Ureter (tissue), 1 donor: ENCODE measurements at places on chromosomes 11 and 22. TPM values are rescaled to one million over a fixed set of nuclear protein-coding genes. Genes with fewer than 3 reads are reported as not detected.

DNA sequence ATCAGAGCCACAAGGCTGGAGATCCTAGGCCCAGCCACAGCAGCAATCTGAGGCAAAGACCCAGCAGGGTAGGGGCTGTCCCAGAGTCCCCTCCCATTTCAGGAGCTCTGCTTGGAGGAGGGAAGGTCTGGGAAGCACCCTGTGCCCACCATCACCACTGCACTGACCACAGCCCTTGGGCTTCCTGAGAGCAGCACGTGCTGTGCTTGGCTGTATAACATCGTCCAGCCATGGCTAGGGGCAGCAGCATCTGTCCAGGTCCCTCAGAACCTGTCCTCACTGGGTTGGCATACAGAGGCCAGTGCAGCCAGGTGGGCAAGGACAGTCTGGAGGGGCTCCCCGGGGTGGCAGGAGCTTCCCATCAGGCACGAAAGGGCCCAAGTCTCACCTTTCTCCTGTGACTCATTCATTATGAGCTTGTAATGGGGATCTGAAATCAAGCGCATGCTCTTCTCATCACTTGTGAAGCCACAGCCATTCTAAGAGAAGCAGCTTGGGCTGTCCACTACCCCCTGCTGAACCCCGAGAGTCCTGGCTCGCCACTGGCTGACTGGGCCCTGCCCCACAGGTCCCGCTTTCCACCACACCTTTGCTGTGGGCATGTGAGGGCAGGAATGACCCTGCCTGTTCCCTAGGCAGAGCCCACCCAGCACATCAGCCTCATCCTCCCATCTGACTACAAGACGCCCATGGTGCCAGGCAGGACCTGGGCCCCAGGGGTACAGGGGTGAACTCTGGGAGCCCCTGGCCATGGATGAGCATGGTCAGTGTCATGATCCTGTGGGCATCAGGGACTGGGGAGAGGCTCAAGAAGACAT, 83.3 kb downstream of the MED15 start:
- no peak for DNase-seq

- no peak for DNase-seq
These were observed 109.8 kb upstream of the FGF3 start for GRCh38 chr11:69928975-69929374.

DNA sequence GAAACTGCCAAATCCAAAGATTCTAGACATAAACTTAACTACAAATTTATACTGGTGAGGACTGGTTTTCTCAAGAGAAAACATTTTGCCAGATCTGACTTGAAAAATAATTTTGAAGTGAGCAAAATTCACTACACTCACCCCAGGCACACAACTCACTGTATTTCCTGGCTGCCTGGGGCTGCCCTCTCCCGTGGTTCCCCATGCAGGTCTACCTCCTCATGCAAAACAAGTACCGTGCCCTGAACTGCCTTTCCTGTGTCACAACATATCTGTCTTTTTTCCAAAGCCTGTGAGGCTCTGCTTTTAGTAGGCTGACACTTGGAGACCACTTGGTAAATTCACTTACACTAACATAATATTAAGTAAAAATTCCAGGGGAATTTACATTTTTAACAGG, 76.4 kb downstream of the LIF start:
- DNase-seq: no peak

- no peak for DNase-seq
These were observed 3.6 kb downstream of the CRKL start for GRCh38 chr22:20920881-20921203.

DNA sequence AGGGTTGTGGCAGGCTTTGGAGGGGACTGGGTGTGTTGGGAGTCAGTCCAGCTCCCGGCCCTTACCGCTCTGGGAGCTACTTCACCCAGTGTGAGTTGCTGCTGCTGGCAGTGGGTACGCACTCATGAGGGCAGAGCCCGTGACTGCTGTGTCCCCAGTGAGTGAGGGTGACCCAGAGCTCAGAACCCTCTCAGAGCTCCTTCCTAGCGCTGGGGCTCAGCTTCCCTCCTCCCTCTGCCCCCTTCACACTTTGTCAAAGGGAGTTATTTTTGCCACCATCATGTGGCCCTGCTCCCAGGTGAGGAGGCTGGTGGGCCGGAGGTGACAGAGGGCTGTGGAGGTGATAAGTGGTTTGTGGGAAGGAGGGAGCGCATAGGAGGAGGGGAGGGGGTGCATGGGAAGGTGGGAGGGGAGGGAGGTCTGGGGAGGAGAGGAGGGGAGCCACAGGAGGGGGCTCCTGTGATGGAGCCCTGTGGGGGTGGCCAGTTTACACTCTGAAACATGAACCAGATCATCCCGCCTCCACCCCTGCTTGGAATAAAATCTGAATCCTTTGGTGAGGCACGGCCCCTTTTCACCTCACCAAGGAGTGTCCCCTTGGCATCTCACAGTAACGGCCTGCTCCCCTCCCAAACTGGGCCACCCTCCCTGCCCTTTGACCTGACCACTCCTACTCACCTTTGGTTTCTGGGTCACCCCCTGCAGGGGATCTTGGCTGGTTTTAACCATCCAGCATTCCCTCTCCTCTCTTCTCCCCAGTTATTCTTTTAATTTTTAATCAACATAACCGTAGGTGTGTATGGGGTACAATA, 9.9 kb downstream of the NDUFV1 start:
- DNase-seq: no peak

GRCh38 chr11:132632641-132633124, 899.6 kb downstream of the OPCML start:
- peak; percentile 55 for DNase-seq

DNA sequence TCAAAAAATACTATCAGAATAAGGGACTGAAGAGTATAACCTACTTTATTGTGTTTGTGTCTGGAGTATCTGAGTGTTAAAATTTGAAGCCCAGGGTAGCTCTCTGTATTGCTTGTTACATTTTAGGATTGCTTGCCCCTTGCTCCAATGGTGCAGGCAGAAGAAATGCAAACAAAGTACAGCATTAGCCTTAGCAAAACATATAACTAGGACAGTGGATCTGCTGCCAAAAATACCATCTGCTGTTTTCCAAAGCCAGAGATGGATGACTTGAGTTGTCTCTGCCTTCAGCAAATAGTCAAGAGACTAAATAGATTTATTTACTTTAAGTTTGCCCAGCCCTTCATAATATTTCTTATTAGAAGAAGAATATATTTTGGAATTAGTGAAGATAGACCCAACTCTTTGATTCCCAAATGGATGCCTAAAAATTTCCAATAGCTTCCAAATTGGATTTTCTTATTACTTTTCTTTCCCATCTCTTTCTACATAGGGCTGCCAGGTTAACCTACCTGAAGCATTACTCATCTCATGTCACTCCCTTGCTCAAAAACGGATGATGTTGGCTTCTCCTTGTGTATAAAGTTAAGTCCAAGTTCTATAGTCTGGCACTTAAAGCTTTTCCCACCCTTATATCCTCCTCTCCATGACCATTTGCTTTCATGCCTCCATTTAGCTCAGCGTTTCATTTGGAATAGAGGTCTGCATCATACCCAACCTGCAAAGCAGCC, 66.3 kb downstream of the LDLRAD3 start:
- no peak for DNase-seq

GRCh38 chr11:11813288-11813962, 28.3 kb upstream of the USP47 start:
- no peak for DNase-seq

GRCh38 chr11:37199082-37199481, 601.0 kb upstream of the RAG2 start:
- no peak for DNase-seq

DNA sequence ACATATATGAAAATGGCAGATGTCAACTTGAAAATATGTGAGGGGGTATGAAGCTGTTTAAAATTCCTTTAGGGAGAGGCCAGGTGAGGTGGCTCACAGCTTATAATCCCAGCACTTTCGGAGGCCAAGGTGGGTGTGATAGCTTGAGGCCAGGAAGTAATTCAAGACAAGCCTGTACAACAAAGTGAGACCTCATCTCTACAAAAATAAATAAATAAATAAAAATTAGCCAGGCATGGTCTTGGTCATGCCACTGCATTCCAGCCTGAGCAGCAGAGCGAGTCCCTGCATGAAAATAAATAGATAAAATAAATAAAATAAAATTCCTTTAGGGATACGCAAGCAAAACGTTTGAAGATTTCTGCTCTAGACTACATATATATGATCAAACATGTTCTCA, 38.1 kb upstream of the FAM181B start:
- peak; percentile 51 for DNase-seq

DNA sequence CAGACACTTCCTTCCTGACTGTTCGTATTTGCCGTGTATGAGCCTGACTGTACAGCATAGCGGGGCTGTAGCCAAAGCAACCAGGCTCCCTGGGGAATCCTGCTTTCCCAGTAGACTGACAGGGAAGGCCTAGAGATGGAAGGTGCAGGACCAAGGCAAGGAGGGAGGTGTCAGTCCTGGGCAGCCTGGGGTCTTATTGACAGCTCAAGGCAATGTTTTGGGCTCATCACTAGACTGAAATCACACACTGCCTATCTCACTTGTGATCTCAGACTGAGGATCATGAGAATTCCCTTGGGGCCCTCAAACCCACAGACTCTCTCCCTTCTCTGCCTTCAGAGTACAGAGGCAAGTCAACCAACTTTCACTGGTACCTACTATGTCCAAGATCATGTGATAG, 346.8 kb upstream of the NARS2 start:
- DNase-seq: no peak

DNA sequence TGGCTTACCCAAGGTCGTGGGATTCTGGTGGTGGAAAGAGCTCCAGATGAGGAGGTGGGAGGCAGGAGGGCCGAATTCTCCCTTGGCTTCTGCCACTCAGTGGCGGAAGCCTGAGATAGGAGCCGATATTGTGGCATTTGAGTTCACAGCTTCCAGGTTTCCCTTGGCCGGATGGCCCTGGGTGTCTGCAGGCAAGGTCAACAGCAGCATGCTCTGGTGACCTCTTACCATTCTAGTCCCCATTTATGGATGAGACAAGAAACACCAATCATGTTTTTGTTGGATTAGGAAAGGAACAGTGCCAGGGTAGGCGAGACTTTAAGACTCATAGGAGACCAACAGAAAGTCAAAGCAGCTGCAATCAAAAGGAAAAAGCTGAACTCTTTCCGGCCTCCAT, 89.7 kb downstream of the GRAMD1B start:
- no peak for DNase-seq

- no peak for DNase-seq
These were observed 46.7 kb downstream of the ABTB2 start for GRCh38 chr11:34311126-34311525.

DNA sequence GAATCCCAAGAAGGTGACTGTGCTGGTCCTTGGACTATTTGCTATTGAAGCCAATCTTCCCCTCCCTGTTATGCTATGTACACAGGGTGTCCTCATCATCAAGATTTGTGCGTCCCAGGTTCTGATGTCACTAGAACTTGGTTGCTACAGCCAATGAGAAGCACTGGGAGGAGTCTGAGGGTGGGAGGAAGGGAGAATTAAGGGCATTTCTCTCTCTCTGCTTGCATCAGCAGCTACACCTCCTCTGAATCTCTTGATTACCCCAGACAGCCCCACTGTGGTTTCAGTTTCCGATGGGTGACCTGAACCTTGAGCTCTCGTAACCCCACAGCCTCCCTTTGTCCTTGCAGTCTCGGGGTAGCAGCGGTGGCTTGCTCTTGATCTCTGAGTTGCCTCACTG, 212.4 kb upstream of the SESN3 start:
- DNase-seq: no peak

GRCh38 chr11:133948711-133949110, 8.1 kb downstream of the IGSF9B start:
- DNase-seq: no peak

- DNase-seq: no peak
These were observed 2.1 kb downstream of the ANKRD42 start for GRCh38 chr11:83195649-83196048.

DNA sequence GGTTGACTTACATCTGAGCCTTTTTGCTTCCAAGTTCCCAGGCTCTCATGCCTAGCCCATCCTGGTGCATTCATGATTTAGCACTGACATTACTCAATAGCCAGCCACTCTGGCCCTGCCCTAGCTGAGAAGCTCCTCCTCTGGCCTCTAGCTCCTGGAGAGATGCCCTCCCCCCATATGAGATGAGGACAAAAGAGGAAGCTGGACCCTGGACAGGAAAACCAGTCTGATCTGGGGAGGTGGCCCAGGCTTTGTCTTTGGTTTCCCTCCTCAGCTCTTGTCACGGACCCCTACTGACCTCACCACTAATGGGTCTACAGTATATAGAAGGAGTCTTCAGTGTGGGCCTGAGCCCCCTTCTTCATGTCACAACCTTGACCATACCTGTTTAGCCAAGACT, 3.0 kb downstream of the RHOG start:
- peak; percentile 56 for DNase-seq

DNA sequence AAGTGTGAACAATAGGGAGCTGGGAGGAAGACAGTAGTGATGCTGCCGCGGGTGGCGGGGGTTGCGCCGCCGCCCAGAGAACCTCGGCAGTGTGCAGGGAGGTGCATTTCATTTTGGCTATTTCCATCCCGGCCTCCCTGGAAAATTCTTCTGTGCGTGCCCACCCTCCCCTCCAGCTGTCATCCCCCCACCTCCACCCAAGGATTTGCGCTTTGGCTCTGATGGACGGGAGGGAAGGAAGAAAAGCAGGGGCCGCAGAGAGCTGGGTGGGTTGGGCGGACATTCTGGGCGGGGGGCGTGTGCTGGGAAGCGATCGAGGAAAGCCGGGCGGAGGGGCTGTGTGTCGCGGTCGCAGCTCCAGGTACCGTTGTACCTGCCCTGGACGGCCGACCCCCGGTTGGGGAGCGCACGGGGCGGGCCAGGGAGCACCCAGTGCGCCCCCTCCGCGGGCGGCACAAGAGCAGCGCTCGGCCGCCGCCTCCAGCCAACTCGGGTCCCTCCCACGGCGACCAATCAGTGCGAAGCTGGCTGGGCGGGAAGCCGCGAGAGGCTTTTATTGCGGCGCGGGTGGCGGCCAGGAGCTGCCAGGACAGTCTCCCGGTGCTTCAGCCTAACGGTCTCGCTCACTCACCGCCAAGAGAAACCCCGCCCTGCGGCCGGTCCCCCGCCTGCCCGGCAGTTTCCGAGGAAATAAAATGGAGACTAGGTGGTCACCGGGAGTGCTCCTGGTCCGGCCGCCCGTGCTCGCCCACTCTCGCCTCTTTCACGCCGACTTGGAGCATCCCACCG, 1.6 kb downstream of the NCAM1 start:
- DNase-seq: peak; percentile 68

GRCh38 chr11:34423300-34423699, 15.4 kb upstream of the CAT start:
- no peak for DNase-seq

- no peak for DNase-seq
These were observed 181.1 kb downstream of the MIAT start for GRCh38 chr22:26838471-26838825.

DNA sequence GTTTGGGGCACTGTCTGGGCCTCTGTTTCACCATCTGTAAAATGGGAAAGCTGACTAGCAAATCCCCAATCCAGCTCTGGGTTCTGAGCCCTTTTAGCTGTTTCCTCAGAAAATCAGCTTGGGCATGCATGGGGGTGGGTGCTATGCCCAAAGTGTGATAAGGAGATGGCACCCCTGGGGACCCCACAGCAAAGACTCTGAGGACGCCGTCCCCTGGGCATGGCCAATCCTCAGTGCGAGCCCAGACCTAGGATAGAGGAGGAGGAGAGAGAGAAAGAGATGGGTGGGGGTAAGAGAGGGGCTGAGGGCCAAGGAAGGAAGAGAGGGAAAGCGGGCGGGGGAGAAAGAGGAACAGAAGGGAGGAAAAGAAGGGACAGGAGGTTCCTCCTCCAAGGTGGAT, 31.8 kb downstream of the TPBGL start:
- no peak for DNase-seq

GLYAT gene
- not detected for total RNA-seq

UBQLN3 gene
- total RNA-seq: 0.70 TPM

MYBPC3 gene
- 0.18 TPM for total RNA-seq

GPHA2 gene
- total RNA-seq: not detected

GRAP2 gene
- total RNA-seq: 7.9 TPM

KRTAP5-3 gene
- not detected for total RNA-seq

VPREB1 gene
- not detected for total RNA-seq
